ENCODE measurements at places on chromosomes 3 and 15. TPM values are rescaled to one million over a fixed set of nuclear protein-coding genes. Genes with fewer than 3 reads are reported as not detected.

The PPM1L gene
- total RNA-seq, result 25.0 TPM

DNA sequence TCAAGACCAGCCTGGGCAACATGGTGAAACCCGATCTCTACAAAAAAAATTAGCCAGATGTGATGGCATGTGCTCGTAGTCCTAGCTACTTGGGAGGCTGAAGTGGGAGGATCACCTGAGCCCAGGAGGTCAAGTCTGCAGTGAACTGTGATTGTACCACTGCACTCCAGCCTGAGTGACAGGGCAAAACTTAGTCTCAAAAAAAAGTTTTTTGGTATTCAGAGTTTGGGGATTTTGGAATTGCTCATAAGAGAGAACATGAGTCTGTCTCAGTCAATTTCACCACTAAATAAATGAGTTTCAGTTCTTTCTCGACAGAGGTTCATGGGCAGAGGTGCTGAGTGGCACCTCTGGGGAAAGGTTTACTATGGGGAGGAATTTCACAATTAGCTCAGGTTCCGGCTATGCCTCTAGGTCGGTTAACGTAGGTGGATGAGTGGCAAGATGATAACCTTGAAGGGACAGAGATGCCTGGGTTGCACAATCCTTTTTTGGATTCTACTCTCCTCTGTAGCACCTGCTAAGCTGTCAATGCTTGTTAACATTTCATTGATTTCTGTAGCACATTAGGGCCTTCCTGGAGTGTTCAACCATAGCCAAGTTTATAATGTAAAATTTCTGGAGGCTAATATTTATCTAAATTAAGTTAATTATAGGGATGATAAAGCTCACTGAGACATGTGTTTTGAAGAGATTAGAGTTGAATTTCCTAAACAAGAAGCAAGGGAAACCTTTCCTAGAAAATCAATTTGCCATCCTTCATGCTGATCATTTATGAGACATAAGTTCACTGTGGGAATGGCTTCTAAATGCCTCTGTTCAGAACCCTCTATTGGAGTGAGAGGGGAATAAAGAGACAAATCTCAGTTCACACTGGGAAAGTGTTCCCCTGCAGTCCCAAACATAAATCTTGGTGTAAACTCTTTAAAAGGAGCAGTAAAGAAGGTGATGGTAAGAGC lies 37.4 kb upstream of the DCP1A start:
- no peak for ATAC-seq

The CSK gene
- total RNA-seq, result 22.0 TPM

The PCLAF gene
- total RNA-seq, result 4.0 TPM

GRCh38 chr3:9976721-9977709 lies 9.6 kb downstream of the EMC3 start:
- peak; percentile 97 for ATAC-seq

DNA sequence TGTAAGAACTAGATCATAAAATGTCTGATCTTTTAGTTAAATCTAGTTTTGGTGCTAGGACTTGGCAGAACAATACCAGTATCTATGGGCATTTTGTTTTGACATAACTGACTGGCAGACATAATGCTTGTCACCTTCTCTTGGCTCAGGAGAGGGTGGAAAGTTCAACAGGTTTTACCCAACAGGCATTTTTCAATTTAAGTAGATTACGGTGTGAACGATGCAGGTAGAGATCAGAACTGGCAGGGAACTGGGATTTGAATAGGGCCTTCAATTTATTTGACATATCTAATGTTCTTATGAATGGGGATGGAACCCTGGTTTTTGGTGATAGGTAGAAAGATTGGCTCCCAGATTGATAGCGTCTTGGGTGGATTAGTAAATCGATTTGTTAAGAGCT lies 351.0 kb downstream of the FEZF2 start:
- ATAC-seq, result no peak

DNA sequence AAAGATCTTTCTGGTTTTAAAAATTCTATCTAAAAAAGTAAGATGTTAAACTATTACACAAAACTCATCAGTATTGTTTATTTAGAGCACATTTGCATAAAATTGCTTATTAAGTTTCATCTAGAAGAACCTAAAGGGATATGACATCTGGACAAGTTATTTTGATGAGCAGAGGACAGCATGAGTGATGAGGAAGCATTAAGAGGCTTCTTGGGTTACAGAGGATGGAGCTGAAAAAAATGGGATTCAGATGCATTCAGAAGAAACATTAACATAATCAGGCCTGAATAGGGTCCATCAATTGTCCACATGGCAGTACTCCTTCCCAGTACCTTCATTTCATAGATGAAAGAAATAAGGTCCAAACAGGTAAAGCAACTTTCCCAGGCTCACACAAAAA lies 41.6 kb downstream of the IMPG2 start:
- no peak for ATAC-seq

GRCh38 chr3:149003653-149004305 lies 12.4 kb downstream of the GYG1 start:
- ATAC-seq, result no peak

DNA sequence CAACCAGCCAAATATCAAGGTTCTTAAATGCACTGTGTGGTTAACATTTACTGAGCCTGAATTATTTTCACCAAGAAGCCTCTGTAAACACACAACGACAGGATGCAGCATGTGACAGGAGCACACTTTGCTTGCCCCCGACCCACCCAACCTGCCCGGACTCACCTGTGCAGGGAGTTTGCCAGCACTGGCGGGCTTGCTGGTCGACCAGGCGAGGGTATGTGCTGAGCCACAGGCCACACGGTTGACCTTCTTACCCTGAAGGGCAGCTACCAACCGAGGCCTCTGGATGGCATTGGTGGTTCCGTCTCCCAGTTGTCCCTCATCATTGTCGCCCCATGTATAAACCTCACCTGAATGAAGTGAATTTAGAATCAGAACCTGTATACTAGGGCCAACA lies 25.7 kb upstream of the OCA2 start:
- ATAC-seq, result no peak

The DENND6A gene
- 17.0 TPM for total RNA-seq

DNA sequence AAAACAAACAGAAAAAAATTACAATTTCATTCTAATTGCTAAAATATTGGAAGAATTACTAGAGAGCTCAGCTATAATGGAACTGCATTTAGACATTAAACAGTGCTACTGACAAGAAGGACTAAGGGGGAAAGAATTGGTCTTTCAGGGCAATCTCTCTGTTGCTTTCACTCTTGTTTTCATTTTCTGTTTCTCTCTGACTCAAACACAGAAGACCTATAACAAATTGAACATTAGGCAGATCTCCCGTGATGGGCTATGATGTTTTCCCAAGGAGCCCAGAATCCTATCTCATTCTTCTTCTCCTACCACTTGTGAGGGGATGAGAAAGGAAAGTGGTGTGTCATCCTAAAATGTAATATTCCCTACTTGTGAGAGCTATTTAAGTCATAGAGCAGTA lies 358.0 kb upstream of the TGFBR2 start:
- ATAC-seq, result no peak

DNA sequence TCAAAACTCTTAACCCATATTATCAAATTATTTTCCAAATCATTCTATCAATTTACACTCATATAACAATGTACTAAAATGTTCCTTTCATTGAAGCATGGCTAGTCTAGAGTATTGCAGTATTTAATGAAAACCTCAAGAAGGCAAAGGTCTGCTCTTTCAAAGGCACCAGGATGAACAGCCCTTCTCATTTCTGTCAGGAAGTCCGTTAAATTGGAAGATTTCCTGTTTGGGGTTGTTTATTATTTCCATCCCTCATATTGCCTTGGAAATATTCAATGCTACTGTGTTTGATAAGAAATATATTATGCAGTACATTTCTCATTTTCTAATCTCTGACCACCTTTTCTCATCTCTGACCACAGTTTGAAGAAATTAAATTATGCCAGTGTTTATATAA lies 25.1 kb downstream of the ACKR4 start:
- no peak for ATAC-seq

- ATAC-seq, result no peak
Measured at GRCh38 chr3:53426918-53427317, 67.5 kb upstream of the CACNA1D start.

GRCh38 chr15:57770495-57770894 lies 64.0 kb downstream of the POLR2M start:
- ATAC-seq, result no peak

DNA sequence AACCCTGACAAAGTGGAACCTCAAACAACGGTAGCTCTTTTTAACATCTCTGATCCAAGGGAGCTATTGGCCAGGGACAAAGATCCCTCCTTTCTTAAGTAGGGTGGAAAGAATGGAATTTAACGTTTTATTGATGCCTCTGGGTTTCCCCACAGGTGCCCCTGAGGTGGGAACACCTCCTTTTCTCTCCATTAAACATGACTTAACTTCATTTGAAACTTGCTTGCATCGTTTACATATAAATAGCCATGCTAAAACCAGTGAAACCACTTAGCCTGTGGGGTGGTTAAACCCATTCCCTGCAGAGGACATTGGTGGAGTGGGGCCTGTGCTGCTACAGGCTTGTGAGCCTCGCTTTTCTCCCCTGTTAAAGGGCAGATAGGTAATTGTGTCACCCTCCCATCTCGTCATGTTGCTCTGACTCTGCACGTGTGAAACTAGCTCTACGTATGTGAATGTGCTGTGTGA lies 9.7 kb downstream of the CGNL1 start:
- no peak for ATAC-seq

- no peak for ATAC-seq
Measured at GRCh38 chr3:161150001-161150525, 44.9 kb upstream of the B3GALNT1 start.

The ZBBX gene
- total RNA-seq, result 0.96 TPM

GRCh38 chr3:29072611-29073010 lies 208.3 kb upstream of the RBMS3 start:
- ATAC-seq, result no peak

The CD80 gene
- total RNA-seq, result 0.34 TPM

DNA sequence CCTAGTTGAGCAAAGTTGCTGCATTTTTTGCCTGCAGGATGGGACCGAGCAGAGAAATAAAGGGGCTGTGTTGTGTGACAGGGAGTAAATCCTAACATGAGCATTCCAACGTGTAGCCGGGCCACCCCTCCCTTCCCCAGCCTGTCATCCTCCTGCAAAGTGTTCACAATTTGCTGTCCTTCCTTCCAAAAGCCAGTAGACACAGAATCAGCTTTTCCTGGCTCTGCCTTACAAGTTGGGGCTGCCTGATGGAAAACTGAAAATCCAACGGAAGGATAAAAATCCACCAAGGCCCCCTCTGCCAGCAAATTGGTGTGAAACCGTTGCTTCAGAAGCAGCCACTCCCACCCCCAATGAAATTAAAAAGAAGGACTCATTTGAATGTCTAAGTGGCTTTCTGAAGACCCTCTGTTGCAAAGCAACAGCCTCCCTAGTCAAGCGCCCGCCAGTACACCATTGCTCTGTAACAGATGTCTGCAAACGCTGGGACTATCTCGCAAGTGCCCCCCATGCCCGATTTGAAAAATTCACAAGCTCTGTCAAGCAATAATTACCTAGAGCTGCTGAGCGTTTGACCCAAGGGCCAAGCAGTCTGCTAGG lies 665 bp downstream of the FRMD4B start:
- ATAC-seq, result peak; percentile 42

GRCh38 chr3:51295625-51296024 lies 89.5 kb upstream of the MANF start:
- no peak for ATAC-seq

The LRRC28 gene
- total RNA-seq, result 27.2 TPM

The GRK7 gene
- total RNA-seq, result not detected

The FOXB1 gene
- 12.2 TPM for total RNA-seq

DNA sequence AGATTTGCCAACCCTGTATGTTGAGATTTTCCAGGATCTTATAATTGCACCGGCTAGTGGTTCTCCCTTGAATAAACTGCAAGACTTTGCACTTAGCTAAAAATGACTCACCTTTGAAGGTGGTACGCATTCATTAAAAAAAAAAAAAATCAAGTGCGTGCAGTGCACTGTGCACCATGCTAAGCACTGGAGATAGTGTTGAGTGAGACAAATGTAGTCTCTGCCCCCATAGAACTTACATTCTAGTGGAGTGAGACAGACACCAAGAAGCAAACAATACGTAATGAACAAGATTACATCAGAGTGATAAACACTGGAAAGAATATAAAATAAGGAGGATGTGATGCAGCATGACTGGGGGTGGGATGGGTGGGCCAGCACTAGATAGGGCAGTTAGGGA lies 69.4 kb downstream of the ITPR1 start:
- ATAC-seq, result no peak

GRCh38 chr3:150184426-150185071 lies 213.9 kb upstream of the PFN2 start:
- peak; percentile 14 for ATAC-seq

DNA sequence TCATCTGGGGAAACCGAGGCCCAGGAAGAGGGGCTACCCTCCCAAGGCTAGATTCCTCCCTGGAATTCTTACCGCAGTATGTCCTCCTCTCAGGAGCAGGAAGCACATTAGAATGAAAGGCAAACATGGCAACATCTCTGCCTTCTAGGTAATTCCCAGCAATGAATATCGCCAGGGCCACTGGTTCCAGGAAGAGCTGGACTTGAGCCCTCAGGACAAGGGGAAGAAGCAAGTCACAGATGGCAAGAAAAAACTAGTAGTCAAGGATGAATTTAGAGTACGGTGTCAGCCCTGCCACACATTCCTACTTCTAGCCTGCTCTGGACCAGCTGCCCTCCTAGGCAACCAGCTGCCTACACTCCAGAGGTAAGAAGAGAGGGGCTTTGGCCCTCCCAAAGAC lies 42.9 kb downstream of the MEGF11 start:
- ATAC-seq, result no peak

DNA sequence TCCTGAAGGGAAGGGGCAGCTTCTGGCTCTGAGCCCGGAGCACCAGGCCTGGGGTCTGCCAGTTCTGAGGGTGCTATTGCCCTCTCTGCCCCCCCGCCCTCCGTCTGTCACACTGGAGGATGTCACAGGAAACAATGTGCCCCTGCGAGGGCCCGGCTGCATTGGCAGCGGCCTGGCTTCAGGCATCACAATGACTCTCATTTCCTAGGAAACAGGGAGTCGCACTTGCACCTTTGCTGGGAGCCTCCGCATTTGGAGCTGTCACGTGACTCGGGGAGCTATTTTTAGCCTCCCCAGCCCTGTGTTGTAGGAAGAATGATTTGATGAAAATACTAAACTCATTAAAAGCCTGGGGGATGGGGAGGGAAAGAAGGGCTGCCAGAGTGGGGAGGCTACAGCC lies 518.9 kb downstream of the SHQ1 start:
- peak; percentile 18 for ATAC-seq

DNA sequence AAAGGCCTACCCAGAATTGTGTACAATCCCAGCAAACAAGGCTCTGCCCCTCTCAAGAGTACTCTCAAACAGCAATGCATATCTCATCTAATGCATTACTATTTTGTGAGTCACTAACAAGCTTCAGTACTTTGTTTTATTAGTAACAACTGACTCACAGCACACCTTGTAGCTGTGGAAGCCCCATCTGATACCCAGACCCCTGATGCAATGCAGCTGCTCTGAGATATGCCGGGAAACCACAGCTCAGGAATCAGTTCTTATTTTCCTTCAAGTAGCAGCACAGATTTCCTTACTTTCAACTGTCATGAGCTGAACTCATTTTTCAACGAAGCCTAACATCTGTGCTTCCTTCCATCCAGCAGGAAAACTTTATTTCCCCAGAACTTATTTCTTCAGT lies 37.8 kb downstream of the CCNL1 start:
- ATAC-seq, result peak; percentile 25

GRCh38 chr3:140315955-140316354 lies 361.9 kb upstream of the TRIM42 start:
- ATAC-seq, result peak; percentile 85

Data from motor neuron (in vitro differentiated cells).